ENCODE measurements at places on chromosomes 3 and 15.

DNA sequence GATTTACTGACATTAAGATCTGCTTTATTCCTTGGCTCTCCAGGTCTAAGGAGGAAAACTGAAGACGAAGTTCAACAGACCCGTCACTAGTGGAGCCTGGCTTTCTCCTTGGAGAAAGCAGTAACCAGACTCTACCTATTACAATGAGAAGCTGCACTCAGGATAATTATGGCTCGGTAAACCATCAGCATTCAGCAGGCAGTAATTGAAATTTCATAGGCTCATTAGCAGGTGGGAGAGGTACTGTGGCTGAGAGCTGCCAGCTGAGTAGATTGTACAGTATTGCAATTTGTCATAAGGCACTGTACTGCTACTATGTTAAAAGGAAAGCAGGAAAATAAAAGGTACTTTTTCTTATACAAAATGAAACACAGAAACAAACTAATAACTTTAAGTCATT lies 51.2 kb downstream of the CHAC1 start:
- DNase-seq, result no peak

DNA sequence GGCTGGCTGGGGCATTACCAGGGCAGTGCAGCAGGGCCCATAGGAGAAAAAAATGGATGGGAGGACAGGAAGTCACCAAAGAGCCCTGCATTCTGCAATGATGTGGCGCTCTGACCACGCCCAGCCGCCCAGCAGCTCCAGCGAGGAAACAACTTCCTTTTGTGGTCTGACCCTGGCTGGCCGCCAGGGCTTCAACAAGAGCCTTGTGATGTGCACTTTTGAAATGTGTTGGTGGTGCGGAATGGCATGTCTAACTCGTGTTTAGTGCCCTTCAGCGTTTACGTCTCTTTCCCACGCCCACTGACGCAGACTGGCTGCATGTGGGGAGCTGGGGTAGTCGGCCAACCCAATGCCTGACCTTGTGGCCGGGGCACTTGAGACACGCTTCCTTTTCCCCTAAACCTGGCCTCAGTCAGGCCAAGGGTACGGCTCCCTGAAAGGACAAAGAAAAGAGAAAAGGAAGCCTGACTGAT lies 81.9 kb upstream of the CTNNB1 start:
- DNase-seq, result peak; percentile 59

DNA sequence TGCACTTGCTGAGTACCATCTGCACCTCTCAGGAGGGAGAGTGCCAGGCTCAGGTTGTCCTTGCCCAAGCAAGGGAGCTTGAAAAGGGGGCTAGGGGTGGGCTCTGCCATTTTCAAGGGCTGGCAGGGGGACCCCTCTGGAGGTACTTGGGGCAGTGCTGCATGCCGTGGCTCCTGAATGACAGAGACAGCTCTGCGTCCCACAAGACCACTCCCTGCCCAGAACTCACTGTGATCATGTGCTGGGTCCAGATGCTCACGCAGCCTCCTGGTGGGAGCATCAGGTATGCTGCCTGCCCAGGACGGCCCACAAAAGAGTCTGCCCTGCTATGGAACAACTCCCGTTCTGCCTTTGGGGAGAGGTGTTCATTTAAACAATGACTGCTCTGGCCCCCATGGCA lies 165.2 kb downstream of the GOLGA6L4 start:
- DNase-seq, result no peak

- DNase-seq, result no peak
These were observed 5.9 kb downstream of the RMDN3 start for GRCh38 chr15:40749151-40749630.

- DNase-seq, result no peak
These were observed 11.0 kb downstream of the ETV5 start for GRCh38 chr3:186097663-186098451.

DNA sequence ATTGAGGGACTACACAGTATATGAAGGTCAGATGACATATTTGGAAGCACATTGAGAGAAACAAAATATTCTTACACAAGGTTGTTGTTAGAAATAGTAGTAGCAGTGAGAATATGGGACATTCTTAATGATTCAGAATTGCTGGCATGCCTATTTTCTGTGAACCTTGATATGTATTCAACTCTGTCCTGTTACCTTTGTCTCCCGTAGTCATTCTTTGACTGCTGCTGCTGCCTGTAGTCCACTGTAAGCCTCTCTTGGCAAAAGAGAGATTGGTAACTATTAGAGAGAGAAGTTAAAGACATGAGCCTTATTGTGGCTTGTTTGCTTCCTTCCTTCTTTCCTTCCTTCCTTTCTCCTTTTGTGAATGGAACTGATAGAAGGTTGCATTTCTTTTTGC lies 64.5 kb downstream of the TCF12 start:
- no peak for DNase-seq

DNA sequence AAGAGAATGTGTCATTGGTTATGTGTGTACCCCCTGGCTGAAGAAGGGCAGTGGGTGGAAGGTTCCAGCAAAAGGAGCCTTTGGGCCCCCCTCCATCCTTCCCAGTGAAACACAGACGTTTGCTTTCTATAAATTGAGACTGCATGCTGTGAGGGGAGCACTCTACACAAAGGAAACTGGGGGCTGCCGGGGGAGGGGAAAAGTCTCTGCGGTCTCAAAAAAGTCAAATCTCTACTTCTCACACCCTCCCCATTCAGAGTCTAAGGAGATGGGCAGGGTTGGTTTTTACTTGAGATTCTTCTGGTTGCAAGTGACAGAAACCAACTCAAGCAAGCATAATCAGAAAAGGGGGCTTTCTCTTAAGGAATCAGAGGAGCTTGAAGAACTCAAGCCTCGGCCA lies 50.1 kb upstream of the TLE3 start:
- DNase-seq, result no peak

GRCh38 chr3:8660175-8661118 lies 15.8 kb upstream of the SSUH2 start:
- DNase-seq, result no peak

- DNase-seq, result no peak
These were observed 596.0 kb upstream of the GRM7 start for GRCh38 chr3:6264906-6265305.

DNA sequence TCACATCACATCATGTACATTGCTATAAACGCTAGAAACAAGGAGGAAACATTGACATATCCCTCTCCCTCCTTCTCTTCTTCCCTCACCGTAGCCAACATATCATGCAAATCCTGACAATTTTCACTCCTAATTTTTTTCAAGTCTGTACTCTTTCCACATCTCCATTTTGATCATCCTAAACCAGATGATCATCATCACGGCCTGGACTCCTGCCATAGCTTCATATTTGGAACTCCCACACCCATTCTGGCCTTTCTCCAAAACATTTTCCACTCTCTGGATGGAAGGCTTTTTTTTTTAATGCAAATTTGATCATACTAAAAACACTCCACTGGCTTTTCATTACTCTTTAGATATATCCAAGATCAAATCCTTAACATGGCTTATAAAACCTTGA lies 248.0 kb upstream of the CNTN3 start:
- no peak for DNase-seq

DNA sequence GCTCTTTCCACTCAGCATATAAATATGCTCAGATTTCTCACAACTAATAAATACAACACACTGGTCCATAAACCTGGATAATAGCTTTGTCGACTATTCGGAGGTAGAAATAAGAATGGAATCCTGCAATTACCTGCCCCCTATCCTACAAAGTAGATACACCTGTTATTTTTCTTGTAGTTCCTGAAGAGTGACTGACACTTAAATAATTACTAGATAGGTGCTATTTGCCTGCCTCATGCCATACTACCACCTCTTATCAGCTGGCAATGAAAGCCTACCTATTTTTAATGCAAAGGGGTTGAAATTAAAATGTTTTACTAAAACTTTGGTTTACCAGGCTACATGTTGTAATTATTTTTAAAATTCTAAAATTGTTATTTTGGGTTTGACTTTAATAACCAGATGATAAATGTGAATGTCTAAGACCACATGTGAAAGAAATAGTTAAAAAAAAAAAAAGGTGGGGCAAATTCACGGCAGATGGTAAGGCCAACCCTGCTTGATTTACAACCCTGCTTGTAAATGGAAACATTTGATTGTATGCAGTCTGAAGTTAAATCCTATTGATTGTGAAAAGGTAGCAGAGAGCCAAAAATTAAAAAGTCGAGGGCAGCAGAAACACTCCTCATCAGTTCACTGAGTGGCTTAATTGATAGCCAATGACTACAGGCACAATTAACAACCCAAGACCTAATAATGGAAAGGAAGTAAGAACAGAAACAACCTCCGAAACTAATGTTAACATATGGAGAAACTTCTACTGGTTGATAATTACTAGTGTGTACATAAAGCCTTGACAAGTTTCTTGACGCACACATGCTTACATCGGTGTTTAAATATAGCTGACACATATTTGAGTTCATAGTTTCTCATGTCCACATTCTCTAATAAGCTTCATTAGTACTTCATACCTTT lies 8.9 kb downstream of the PEAK1 start:
- no peak for DNase-seq

DNA sequence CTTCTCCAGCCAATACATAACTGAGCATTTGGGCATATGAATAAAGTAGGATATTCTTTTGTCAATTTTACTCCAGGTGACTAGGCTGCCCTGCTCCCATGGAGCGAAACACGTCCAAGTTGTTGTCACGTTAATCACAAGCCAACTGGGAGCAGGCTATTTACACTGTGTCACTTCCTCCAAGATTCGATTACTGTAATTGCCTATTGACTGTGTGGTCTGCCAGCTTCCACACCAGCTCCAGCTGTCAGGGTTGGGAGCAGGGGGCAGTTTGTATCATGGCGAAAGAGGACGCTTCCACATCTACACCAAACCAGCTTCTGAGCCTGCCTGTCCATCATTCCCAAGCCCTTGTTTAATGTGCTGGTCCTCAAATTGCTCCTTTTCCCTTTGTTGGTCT lies 89.2 kb upstream of the RORA start:
- no peak for DNase-seq

GRCh38 chr3:124263168-124263567 lies 271.2 kb upstream of the ROPN1 start:
- DNase-seq, result no peak

GRCh38 chr3:57961177-57961827 lies 46.9 kb upstream of the FLNB start:
- no peak for DNase-seq

GRCh38 chr3:116749388-116749787 lies 39.8 kb downstream of the TUSC7 start:
- no peak for DNase-seq

DNA sequence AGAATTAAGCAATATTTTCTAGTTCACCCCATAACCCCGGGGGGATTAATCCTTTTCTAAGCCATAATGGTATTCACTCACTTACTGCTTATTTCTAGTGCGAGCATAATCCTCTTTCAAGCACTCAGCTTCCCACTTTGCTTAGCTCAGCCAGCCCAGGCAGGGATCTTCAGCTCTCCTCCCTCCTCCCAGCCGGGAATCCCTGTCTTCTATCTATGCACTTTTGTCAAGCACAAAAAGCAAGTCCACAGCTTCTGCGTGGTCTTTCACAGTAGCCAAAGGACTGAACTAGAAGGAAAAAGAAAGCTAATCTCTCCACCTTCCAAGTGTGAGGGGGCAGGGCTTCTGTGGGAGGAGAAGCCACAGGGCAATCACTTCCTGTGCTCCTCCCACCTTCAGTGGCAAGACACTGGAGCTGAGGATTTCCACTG lies 62.8 kb downstream of the PEX5L start:
- no peak for DNase-seq

GRCh38 chr15:33831646-33832045 lies 136.7 kb upstream of the CHRM5 start:
- DNase-seq, result no peak

DNA sequence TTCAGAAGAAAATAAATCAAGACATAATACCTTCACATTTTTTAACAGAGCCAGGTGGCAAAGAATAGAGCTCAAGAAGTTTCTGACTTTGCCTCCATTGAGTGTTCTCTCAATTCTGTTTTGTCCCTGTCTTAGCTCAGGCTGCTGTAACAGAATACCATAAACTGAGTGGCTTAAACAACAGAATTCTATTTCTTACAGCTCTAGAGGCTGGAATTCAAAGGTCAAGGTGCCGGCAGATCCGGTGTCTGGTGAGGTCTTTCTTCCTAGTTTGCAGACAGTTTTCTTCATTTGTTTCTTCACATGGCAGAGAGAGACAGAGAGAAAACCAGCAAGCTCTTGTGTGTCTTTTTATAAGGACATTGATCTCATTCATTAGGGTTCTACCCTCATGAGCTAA lies 25.6 kb downstream of the IQCH start:
- no peak for DNase-seq

DNA sequence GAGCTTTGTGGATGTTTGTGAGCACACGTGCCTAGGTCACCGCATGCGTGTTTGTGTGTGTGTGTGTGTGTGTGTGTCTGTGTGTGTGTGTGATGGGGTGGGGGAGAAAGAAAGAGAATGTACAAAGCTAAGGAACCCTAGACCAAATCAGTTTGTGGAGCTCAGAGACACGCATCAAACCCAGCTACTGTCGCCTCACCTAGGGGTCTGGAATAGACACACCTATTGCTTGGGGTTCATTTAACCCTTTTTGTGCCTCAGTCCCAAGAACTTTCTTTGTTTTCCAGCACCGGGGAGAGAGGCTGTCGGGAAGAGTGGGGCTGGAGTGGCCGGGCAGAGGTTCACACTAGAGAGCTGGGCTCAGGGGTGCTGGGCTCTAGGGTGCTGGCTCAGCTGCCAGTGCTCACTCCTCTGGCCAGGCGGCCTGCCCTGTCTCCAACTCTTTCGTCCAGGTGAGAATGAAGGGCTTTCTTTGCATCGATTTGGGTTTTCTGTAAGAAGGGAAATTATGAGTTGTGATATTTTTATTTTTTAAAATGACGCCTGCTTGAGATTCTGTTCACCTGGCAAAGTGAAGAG lies 221.6 kb downstream of the MEIS2 start:
- no peak for DNase-seq

DNA sequence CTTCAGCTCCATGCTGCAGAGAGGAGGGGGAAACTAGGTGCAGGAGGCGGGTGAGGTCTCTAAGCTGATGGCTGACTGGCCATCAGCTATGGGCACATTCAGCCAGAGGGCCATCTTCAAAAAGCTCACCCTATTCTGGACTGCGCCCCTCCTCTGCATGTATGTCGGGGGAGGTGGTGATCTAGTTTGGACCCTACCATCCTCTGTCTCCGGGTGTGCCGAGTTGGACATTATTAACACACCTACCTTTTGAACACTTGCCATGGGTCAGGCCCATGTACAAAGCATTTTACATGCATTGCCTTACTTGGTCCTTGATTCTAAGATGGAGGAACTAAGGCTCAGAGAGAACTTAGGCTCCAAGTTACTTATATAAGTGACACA lies 1.4 kb downstream of the NISCH start:
- no peak for DNase-seq

- no peak for DNase-seq
These were observed 62.0 kb upstream of the MRPL3 start for GRCh38 chr3:131564812-131565211.

DNA sequence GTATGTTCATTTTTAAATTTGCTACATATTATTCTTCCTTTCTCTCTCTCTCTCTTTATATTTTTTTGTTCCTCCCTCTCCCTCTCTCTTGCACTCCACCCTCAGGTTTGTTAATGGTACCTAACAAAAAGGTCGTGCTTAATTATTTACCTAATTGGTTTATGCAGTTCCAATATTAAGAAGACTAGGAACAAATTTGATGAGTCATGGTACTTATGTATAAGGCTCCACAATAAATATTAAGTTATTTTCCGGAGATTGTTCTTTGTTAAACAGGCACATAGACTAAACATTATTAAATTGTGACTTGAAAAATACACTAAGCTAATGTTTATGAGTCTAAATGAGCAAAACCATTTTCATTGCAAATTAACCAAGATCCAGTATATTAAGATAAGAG lies 1200.8 kb upstream of the ALCAM start:
- DNase-seq, result no peak

- DNase-seq, result no peak
These were observed 383.0 kb downstream of the ZBTB20 start for GRCh38 chr3:114764056-114764492.

All from activated CD8-positive, alpha-beta memory T cell treated with anti-CD3 and anti-CD28 coated beads for 48 hours (primary cell).